ENCODE measurements at places on chromosomes 7 and 10.

DNA sequence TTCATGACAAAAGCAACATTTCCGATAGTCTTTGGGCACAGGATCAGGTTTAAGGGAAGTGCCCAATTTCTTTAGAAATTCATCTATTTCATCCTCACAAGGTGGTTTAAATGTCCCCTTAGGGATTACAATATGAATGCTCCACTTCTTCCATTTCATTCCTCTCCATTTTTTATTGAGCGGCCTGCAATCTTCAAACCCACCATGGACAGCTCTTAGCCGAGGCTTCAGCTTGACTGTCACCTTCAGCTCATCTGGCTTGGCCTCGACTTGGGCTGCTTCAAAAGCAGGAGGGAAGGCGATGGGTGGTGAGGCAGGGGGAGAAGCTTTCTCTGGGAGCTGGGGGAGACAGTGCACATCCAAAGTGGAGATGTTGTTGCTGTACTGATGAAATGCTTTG lies 123.2 kb downstream of the GALNT11 start:
- DNase-seq = no peak

DNA sequence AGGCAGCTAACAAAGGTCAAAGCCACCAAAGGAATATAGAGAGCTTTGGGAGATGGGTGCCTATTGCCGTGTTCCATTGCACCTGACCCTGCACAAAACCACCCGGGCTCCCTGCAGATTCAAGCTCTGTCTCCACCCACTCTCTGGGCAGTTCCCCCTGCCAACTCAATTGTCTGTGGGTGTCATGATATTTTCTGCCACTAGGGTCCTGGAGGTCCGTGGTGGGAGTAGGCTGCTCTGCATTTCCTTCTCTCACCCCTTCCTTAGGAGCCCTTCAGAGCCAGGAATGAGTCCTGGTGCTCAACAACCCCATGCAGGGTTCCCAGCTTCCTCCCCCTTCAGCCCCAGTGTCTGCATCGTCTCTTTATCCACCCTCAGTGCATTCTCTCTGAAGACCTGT lies 34.1 kb downstream of the PNLIPRP2 start:
- DNase-seq = no peak

DNA sequence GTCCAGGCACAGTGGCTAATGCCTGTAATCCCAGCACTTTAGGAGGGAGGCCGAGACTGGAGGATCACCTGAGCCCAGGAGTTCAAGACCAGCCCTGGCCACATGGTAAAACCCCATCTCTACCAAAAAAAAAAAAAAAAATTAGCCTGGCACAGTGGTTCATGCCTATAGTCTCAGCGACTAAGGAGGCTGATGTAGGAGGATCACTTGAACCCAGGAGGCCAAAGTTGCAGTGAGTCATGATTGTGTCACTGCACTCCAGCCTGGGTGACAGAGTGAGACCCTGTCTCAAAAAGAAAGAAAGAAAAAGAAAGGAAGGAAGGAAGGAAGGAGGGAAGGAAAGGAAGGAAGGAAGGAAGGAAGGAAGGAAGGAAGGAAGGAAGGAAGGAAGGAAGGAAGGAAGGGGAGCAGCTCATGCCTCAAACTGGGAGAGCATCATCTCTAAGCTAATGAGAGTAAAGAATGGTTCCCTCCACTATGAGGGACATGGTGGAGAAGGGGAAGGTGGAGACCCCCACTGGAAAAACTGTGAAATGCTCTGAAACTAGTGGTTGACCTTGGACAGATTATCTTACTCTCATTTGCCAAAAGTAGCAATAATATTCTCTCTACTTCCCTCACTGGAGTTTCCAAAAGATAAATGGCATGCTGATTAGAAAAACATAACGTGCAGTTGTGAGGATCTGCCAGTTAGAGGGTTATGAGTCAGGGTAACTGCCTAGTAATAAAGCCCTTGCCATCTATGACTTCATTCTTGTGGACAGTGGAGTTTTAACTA lies 16.8 kb downstream of the GIMAP5 start:
- DNase-seq = no peak

GRCh38 chr10:120657371-120657770 lies 193.8 kb upstream of the WDR11 start:
- no peak for DNase-seq

DNA sequence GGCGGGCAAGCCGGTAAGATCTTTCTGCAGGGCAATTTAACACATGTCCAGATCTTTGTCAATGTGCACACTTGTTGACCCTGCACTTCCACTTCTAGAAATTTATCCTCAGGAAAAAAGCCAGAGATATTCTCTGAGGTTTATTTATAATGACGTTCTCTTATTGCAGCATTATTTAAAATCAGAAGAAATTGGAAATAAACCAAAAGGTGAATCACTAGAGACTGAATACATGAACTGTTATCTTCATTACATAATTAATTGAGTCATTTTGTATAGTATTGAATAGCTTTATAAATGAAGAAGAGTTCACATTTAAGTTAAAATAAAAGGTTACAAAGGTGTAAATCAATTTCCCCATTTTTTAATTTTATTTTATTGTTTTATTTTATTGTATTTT lies 16.3 kb upstream of the SAR1A start:
- DNase-seq = no peak

- no peak for DNase-seq
Observed at GRCh38 chr7:512146-512510, 7.5 kb downstream of the PDGFA start.

DNA sequence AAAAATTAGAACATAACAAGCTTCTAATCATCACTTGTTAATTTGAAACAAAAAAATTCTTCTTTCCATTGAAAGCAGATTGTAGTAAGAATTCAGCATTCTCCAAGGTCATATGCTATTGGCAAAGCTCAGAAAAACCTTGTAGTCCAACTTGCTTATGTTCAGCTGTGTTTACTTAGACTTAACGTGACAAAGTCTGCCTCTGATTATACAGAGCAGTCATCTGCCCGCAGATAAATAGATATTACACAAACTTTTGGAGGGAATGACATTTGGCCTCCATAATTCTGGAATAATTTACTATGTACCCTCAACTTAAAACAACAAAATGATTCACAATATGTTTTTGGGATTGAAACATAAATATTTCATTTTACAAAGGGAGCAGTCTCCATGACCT lies 45.8 kb downstream of the MKX start:
- DNase-seq = no peak

GRCh38 chr7:142784716-142785115 lies 13.9 kb downstream of the PRSS2 start:
- DNase-seq = no peak

- no peak for DNase-seq
Observed at GRCh38 chr7:130741331-130741995, 7.5 kb upstream of the KLF14 start.

DNA sequence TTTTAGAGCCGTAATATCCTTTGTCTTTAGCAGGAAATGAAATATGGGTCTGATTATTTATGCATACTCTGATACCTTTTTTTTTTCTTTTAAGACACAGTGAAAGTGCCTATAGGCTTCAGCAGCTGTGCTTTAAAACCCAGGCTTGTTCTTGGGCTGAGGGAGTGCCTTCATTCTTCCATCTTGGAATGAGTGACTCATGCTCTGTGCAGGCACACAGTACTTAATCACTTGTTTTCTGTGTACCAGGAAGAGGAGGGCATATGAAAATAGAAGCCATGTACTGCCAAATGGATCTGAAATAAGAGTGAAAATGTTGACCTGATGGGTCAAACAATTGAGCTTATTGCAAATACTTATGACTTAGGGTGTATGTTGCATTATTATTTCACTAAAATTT lies 12.0 kb downstream of the INPP5F start:
- DNase-seq = no peak

DNA sequence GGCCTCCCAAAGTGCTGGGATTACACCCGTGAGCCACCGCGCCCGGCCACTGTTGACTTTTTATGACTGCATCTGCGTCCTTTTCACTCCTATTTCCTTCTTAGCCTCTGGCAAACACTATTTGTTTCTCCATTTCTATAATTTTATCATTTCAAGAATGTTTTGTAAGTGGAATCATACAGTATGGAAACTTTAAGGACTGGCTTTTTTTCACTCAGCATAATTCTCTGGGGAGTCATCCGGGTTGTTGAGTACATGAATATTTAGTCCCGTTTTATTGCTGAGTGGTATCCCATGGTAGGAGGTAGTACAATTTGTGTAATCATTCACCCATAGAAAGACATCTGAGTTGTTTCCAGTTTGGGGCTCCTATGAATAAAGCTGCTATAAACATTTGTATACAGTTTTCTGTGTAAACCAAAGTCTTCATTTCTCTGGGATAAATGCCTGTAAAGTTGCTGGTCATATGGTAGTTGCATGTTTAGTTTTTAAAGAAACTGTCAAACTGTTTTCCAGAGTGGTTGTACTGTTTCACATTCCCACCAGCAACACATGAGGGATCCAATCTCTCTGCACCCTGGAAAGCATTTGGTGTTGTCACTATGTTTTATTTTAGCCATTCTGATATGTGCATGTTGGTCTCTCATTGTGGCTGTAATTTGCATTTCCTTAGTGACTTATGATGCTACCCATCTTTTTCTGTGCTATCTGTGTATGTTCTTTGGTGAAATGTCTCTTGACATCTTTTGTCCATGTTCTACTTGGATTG lies 139.6 kb upstream of the EEPD1 start:
- DNase-seq = no peak

DNA sequence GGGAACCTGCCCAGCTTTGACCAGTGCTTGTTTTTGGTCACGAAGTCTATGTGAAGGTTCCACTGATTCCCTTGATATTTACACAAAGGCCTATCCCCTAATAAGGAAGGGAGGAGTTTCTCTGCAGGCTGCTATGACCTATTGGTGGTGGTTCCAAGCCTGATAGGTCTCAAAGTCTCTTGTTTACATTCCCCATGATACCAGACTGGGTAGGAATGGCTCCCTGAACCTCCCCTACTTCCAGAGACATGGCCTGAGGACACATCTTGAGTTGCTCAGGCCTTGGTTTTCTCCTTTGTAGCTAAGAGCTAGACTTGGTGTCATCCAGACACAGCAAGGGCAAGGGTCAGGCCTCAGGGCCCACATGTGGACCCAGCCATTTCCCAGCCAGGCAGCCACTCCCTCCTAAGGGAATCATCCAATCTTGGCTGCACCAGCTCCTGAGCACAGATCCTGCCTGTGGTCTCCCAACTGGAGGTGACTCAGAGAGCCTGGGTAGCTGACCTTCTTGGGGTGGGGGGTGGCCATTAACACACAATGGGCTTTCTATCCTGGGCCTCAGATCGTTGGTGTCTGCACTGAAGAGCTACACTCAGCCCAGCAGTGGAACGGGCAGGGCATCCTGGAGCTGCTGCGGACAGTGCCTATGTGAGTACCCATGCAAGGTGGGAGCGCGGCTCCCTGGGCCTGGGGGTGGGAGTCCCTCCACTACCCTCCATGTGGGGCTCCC lies 51.0 kb upstream of the TRIM8 start:
- no peak for DNase-seq

DNA sequence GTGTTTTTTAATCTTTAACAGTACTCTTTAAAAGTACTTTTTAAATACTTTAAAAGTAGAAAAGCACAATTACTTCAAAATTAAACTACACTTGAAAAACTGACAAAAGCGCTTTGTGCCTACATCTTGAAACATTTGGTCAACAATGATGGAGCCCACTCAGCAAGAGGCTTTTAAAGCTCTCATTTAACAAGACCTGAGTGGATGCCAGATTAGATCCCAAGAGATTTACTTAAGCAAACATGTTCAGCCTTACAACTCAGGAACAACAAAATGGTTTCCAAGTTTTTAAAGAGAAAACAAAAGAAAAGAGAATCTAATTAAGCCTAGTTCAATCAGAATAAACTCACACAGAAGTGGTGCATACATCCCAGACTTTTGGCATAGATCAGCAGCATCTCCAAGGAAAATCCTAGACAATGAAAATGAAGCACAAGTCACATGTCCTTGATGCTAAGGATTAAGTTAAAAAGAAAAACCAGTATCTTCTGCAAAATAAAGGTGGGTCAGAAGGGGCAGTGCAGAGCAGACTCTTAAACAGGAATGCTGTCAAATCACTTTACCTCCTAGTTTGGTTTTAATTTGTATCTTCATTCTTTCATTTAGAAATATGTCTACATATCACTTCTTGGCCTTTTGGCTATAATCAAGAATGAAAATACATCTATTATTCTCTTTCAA lies 26.2 kb downstream of the HIBADH start:
- no peak for DNase-seq

GRCh38 chr7:108308276-108308675 lies 148.0 kb downstream of the NRCAM start:
- no peak for DNase-seq

GRCh38 chr10:132551093-132551807 lies 13.7 kb downstream of the INPP5A start:
- DNase-seq = no peak

- DNase-seq = no peak
Observed at GRCh38 chr10:29725133-29725720, 90.5 kb upstream of the SVIL start.

- no peak for DNase-seq
Observed at GRCh38 chr7:148676291-148676690, 22.4 kb upstream of the CUL1 start.

GRCh38 chr7:115116773-115117715 lies 195.2 kb downstream of the MDFIC start:
- no peak for DNase-seq

DNA sequence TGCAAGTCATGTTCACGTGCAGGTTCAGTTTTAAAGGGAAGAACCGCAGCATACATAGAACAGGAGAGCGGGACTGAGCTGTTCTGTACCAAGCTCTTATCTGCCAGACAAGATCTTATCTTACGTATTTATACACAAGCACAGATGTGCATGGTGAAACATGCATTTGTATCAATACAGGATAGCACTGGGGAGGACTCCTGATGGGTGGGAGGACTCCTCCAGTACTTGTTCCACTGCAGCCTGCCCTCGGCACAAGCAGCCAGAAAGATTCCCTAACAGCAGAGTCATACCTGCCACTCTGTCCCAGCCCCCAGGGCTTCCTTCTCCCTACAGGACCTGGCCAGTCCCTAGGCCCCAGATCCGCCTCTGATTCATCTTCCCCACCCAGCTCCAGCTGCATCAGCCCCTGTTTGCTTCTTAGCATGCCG lies 13.2 kb upstream of the PRKCQ start:
- no peak for DNase-seq
